Mucosa of descending colon (tissue), 3 donors: ENCODE measurements at places on chromosomes 7 and 10. TPM values are rescaled to one million over a fixed set of nuclear protein-coding genes. Genes with fewer than 3 reads are reported as not detected.

DNA sequence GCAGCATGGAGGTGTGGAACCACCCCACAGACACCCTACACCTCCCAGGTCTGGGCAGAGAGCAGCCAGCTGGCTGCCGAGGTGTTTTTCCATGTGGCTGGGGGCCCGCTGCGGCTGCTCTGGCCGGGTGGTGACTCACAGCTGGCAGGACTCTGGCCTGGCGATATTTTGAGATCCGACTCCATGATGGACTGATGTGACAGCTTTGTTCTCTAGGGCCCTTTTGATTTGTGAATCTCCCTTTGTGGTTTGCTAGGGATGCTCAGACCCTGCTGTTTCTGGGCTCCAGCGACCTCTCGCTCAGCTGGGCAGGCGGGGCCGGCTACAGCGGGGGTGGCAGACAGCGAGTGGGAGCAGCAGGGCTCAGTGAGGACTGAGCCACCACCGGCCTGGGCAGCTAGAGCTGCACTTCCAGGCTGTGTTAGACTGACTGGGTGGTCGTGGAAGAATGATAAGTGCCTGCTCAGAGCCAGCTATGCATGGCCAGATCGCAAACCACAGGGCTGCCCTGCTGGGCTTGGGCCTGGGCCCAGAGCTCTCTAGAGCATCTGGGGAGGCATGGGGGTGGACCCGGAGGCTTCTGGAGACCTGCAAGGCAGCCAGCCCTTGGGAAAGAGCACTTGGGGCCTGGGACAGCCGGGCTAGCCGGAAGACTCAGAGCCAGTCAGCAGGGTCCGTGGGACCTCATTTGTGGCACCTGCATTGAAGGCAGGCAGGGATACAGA, 46.2 kb upstream of the GDF10 start:
- no peak for DNase-seq

DNA sequence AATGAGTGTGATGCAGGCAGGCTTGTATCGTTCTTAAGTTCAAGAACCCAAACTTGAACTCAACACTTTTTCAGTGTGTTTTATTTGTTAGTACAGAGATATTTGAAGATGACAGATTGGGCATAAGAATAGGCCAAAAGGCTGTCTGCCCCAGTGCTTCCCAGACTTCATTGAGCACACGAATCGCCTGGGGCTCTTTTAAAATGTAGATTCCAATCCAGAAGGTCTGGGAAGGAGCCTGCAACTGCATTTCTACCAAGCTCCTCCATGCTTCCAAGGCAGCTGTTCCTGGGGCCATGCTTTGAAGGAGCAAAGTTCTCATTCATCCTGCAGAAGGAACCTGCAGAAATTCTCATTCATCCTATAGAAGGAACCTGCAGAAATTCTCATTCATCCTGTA, 114.5 kb upstream of the INSYN2A start:
- no peak for DNase-seq

DNA sequence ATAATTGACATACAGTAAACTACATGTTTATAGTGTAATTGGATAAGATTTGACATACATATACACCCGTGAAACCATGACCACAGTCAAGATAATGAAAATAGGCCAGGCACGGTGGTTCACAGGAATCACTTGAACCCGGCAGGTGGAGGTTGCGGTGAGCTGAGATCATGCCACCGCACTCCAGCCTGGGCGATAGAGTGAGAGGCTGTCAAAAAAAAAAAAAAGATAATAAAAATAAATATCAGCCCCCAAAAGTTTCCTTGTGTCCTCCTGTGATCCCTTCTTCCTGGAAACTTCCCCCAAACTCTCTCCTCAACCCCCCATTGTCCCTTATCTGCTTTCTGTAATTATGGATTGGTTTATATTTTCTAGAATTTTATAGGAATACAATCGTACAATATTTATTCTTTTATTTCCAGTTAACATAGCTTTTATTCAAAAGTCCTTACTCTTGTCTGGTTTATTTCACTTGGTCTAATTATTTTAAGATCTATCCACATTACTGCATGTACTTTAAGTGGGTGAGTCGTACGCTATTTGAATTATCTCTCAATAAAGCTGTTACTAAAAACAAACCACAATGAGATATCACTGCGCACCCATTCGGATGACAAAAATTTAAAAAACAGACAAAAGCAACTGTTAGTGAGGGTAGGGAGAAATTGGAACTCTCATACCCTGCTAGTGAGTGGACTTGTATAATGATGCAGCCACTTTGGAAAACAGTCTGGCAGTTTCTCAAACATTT, 30.1 kb upstream of the TNPO3 start:
- no peak for DNase-seq

DNA sequence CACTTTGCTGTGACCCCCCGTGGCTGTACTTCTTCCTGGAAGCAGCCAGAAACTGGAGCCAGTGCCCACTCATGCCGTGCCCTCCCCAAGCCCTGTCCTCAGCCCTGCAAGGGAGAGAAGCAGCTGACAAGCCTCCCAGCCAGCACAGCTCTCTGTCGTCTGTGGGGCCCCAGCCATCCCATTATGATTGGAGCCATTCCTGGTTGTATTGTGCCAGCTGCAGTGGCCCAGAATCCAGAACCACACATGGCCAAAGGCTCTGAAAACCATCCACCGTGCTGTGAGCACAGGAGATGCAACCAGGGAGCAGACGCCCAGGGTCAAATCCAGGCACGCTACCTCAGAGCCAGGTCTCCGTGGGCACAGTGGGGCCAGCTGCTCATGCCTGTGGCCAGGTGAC, 18.7 kb downstream of the GRID2IP start:
- DNase-seq = no peak

GRCh38 chr7:11931307-11931706, 99.3 kb upstream of the THSD7A start:
- no peak for DNase-seq

GRCh38 chr10:122173337-122173736, 97.8 kb upstream of the BTBD16 start:
- DNase-seq = no peak

- peak; percentile 43 for DNase-seq
Measured at GRCh38 chr7:99699946-99700345, 20.1 kb upstream of the CYP3A5 start.

DNA sequence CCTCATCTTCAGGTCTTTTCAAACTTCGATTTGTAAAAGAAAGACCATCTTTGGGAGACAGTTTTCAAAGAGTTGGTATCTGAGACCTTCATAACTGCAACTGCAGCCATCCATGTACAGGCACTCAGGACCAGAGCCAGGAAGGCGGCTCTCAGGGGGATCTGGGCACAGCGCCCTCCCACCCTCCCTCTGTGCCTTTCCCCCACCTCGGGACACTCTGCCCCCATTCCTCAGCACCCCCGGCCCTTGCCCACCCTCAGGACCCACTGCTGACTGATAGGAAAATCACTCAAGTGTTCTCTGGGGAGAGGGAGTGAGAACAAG, 143.6 kb downstream of the CUBN start:
- no peak for DNase-seq

- DNase-seq = no peak
Measured at GRCh38 chr7:44712012-44712411, 36.6 kb upstream of the ZMIZ2 start.

DNA sequence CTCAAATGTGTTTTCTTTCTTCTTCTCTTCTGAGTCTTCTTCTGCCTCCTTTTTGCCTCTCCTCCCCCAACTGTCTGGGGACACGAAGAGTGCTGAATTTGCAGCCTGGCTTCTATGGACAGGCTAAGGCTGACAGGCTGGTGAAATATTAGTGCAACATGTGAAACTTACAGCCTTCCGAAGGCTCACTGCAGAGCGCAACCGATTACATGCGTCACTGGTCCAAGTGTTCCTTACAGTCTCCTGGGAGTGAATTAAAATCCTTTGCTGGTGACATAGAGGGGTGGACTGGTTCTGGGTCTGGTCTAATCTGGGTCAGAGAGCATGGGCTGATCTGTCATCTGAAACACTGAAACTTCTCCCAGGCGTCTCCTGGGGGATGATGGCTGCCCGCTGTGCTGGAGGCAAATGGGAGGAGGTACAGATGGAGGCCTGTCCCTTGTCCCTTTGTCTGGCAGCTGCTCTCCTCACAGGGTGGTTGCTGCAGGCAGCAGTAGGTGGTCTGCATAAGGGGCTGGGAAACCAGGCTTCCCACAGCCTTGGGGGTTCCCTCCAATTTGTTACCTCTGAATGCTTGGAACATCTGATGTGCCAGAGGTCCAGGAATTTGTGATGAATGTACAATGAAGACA, 143.8 kb upstream of the BMPER start:
- no peak for DNase-seq

DNA sequence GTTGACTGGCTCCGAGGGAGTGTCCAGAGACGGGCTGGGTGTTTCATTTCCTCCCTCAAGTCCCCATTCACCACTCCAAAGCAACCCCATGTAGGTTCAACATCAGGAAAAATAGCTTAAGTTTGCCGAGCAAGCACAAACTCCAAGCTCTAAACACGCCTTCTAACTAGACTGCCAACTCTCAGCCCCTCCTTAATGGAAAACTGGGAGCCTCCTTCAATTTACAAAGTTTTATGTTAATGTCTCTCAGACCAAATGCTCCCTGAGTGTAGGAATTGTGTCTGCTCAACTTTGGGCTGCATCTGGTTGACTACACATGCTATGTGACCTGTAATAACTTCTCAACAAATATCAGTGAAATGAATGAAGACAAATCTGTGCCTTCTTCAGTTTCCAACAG, 87.5 kb downstream of the FAM204A start:
- no peak for DNase-seq

DNA sequence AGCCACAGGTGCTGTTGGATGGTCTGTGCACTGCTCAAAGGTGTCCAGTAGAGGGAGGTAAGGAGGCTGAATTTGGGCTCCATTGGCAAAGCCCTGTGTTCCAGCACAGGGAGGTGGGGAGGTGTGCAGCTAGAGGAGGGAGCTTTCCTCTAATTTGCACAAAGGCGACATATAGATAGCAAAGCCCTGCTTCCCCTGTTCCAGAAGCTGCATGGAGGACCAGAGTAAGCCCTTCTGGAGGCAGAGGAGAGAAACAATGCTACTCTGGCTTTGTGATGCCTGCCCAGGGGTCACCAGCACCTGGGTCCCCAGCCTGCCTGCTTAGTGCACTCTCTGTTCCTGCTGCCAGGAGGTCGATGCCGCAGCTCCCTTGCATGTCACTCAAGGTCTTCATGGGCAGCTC, 3.4 kb upstream of the ARHGAP22 start:
- peak; percentile 51 for DNase-seq

GRCh38 chr7:5218564-5219360, 28.7 kb downstream of the WIPI2 start:
- DNase-seq = no peak

The ANKRD7 gene
- not detected for total RNA-seq

The TET1 gene
- total RNA-seq = 1.0 TPM

The SPDYE8 gene
- not detected for total RNA-seq

The SFRP4 gene
- 1.5 TPM for total RNA-seq
